ENCODE measurements at places on chromosomes 7 and 10.

GRCh38 chr10:106198275-106198674, 966.2 kb downstream of the SORCS1 start:
- DNase-seq: no peak

DNA sequence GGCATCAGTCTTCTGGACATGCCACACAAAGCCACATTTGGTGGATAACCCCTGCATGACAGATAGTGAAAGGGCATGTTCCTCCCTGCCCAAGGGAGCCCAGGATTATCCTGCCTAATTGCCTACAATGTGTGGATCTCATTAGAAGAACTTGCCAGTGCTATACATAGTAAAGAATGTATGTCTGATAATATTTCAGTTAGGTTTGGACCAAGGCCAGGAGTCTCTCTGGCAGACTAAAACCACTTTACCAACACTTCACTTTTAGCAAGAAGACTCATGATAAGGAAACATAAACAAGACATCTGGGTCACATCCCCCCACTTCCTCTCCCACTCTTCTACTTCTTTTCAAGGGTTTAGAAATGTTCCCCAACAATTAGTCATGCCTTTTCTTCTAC, 196.7 kb downstream of the MTERF1 start:
- no peak for DNase-seq

GRCh38 chr7:155832581-155832981, 20.3 kb upstream of the SHH start:
- DNase-seq: no peak

GRCh38 chr10:73956476-73957359, 41.2 kb upstream of the VCL start:
- DNase-seq: no peak

DNA sequence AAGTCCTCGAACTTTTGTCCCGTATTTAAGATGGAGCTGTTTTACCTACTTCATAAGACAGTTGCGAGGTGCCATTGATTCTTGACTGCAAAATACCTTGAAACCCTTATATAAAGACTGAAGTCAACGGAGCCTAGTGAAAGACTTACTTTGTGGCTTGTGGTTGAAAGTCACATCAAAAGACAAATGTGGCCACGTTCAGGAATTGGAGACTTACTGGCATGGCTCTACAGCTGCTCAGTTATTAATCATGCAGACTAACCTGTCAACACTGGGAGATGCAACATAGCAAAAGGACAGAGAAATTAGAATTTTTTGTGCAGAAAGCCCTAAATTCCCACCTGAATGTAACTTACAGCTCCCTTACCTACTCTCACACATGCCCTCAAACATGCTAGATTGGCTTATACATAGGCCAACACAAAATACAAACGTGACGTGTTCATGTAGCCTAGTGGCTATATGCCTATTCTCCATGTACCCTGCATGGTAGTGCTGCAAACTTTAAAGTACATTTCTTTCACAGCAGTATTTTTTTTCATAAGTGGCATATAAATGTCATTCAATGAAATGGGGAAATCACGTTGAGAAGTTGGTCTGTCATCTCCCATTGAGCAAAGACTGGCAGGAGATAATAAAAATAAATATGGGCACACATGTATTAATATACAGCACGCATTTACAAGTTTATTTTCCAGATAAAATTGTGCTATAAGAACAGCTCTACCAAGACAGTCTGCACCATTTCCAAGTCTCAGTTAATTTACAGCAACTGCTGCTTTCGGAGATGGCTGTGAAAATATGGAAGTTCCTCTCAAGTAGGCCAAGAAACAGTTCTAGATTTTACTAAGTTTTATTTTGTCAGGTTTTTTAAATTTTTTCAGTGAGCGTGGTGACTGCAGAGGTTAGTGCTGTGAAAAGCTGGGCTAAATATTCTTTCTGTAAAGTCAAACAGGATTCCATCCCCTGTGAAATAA, 170.4 kb upstream of the C7orf33 start:
- DNase-seq: no peak

GRCh38 chr7:11188529-11189310, 215.0 kb downstream of the PHF14 start:
- DNase-seq: no peak

DNA sequence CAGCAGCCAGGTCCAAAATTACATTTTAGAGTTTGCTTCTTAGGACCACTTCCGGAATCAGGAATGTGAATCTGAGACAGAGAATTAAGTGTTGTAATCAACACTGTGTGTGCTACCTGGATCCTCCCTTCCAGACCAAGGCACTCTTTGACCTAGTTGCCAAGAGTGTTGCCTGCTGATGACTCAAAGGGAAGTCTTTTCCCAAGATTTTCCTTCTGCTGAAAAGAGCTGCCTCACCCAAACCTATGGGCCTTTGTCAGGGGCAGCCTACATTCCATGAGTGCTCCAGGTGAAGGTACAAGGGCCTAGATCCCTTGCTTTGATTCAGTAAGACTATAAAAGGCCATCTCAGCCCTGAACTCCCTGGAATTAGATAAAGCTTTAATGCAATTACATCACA, 712.5 kb upstream of the ANKRD30A start:
- no peak for DNase-seq

DNA sequence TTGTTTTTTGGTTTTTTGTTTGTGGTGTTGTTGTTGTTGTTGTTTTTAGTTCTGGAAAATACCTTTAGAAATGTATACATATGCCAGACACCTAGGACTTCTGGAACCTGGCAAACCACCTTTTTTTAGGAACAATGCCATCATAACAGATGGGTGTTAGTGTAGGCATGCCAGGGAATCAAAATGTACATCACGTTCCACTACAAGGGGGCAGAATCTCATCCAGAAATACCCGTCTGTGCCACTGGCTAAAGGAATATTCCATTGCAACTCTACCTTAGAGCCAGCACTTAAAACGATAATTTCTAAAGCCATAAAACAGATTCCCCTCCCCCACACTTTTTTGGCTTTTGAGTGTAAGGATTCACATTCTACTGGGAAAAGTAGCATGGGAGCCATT, 239.8 kb downstream of the ETV1 start:
- DNase-seq: no peak

DNA sequence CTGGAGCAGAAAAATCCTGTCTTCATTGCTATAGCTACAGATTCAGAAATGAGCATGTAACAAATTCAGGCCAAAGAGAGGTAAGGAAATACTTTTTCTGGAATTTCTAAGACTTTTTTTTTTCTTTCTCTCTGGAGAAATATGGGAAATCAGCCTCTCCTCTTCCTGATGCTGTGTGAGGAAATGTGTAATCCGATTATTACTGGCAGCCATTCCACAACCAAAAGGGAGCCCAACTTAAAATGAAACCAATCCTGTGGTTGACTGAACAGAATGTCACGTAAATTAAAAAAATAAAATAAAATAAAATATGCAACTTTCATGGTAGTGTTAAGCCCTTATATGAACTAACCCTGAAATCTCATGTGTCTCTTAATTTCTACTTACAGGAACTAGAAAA, 10.7 kb upstream of the POT1 start:
- no peak for DNase-seq

GRCh38 chr7:2237109-2237602, 4.4 kb upstream of the MAD1L1 start:
- no peak for DNase-seq

DNA sequence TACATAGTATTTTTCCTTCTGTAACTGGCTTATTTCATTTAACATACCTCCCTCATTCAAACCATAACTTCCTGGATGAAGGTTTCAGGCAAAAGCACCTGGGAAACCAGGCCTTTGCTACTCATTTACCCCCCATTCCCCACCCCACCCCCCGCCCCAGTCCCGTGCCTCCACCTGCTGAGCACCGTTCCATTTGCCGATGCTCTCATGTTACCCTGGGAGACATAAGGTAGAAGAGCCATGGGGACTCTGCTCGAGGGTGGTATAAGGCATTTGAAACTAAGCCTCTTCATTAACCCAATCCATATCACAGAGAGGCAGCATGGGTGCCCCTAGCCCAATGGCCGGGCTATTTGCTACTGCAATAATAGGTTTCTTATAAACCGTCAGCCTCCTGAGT, 22.2 kb upstream of the MCM10 start:
- no peak for DNase-seq

- DNase-seq: no peak
Measured at GRCh38 chr7:27109466-27110185, 7.1 kb upstream of the HOXA2 start.

- DNase-seq: no peak
Measured at GRCh38 chr10:7853226-7853842, 35.0 kb downstream of the TAF3 start.

- DNase-seq: no peak
Measured at GRCh38 chr10:86688398-86688921, 20.1 kb downstream of the LDB3 start.

DNA sequence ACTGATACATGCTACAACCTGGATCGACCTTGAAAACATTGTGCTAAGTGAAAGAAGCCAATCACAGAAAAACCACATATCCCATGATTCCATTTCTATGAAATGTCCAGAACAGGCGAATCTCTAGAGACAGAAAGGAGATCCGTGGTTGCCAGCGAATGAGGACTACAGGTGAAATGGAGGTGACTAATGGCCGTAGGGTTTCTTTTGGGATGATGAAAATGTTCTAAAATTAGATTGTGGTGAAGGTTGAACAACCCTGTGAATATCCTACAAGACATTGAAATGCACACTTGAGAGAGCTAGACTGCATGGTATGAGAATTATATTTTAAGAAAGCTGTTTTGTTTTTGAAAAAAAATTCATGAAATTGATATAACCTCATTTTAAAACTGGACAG, 188.5 kb upstream of the PLXNA4 start:
- no peak for DNase-seq

DNA sequence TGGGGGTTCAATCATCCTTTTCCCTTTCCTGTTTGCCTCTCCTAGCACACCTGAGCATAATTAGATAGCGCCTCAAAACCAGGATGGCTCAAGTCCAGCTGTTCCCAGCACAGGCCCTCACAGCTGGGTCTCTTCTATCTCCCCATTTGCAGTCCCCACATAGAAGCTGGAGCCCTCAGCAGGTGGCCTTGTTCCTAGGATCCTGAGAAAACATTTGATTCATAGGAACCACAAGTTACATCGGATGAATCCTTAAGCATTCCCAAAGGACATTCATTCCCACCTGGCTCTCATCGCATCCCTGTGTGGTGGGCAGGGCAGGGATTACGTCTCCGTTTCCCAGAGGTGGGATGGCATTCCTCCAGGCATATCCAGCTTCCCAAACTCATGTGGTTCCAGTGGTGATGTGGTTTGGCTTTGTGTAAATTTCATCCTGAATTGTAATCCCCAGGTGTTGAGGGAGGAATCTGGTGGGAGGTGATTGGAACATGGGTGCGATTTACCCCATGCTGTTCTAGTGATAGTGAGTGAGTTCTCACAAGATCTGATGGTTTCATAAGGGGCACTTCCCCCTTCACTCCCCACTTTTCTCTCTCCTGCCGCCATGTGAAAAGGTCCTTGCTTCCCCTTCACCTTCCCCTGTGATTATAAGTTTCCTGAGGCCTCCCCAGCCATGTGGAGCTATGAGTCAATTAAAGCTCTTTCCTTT, 49.8 kb upstream of the LEP start:
- no peak for DNase-seq

DNA sequence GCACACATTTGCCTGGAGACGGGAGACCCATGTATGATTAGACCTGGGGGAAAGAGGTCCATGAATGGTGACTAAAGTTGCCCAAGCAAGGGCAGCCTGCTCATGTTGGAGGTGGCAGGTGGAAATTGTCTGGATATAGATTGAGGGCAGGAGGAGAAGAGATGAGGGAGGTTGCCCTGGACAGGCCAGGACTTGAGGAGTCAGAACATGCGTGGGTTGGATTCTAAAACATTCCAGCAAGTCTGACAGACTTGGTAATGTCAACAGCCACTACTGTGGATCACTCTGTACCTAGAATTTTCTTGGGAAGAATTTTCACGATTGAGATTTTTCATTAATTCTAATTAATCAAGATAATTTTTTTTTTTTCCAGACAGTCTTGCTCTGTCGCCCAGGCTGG, 19.1 kb upstream of the SVOPL start:
- DNase-seq: no peak

DNA sequence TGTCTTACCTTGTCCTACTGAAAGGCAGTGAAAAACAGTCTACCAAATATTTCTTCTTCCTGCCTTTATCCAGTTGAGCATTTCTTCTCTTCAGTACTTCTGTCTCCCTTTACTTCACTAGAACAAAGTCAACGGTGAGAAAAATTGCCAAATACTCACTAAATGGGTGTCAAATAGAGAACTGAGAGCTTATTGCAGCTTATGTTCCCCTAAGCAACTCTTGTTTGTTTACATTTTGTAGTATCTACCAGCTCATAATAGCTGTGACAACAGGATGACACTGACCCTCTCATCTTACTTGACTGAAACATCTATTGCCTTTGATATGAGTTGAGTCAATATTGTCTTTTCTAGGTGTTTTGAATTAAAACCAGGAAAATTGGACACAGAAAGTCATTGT, 327.9 kb upstream of the SORCS1 start:
- no peak for DNase-seq

- DNase-seq: no peak
Measured at GRCh38 chr10:2130705-2131305, 393.5 kb upstream of the ADARB2 start.

DNA sequence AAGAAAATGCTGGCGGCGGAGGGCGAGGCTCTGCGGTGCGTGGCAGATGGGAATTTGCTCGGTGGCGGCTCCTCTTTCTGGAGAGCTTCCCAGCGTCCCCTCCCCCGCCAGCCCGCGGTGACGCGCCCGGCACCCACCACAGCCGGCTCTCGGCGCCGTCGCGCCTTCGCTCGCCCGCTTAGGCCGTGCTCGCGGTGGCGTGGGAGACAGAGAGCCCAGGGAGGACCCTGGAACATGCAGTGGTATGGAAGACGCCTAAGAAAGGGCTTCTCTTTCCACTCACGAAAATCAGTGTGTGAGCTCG, 576 bp upstream of the CSGALNACT2 start:
- DNase-seq: no peak

- DNase-seq: no peak
Measured at GRCh38 chr7:153070141-153070540, 310.6 kb downstream of the ACTR3B start.

DNA sequence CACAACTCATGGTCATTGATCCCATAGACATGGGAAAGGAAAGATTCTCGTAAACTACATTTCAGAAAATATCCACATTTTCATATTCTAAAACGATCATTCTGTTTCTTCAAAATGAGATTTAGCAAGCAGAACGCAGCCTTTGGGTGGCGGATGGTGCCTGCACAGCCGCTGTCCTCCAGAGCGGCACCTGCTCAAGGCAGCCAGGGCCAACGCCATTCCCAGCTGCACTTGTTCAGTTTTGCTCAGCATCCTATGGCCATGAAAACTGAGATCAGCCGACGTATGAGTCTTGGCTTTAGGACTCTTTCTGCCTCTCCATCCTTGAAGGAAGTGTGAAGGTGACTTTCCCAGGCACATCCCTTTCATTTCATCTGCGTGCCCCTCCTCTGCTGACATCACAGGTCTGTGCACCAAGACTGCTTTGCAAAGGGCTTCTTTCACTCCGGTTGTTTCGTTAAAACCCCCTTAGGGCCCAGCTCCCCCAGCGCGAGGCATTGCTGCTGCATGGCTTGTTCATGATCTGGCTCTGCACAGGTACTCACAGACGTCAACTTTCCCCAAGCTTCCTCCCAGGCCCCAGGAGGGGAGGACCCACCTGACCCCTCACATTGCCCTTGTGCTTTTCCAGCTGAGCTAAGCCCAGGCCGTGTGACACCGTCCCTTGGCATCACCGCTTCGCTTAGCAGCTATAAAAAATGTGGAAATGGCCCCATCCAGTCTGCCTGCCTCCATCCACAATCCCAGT, 37.2 kb downstream of the TCERG1L start:
- no peak for DNase-seq

GRCh38 chr10:42556931-42557330, 81.4 kb downstream of the ZNF33B start:
- DNase-seq: no peak

GRCh38 chr7:99531354-99531765, 20.6 kb downstream of the FAM200A start:
- DNase-seq: no peak

Data from omental fat pad (tissue), 4 donors.